ENCODE measurements at places on chromosomes 2 and 18.

DNA sequence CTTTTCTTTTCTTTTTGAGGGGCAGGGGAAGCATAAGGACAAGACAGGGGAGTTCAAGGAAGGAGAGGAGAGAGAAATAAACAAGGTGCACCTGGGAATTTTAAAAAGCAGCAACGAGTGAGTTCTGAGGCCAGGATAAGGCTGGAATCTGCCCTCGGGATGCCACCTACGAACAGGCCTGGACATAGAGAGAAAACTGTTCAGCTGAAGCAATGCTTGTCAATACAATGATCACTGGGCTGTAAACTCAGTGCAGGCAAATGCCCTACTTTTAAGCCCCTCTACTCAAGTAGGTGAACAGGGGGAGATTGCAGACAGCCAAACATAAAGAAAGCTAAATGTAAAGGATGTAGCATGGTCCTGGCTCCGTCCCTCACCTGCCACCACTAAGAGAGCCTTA is 330.5 kb downstream of the ETAA1 start:
- no peak overlapping the region for H3K4me3 ChIP-seq
- H3K36me3 ChIP-seq = no peaks in the 10 kb centered on the region
- H3K4me1 ChIP-seq = no peaks in the 10 kb centered on the region
- H3K27me3 ChIP-seq = no peaks in the 10 kb centered on the region
- no peak overlapping the region for H3K27ac ChIP-seq

DNA sequence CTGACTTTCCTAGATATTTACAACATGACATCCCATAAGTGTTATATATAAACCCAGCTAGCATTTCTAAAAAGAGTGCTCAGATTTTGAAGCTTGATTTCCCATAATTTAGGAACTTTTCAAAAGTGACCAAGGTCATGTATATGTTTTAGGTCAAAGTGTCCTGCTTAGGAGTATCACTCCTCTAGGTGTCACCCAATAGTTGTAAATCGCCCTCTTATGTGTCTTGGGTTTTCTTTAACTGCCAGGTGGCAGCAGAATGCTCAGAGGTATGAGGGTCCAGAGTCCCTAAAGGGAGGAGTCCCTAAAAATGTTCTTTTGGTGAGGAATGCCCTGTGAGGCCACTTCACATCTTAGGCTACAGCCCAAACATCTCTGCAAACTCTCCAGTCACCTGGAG is 358.3 kb downstream of the CELF4 start:
- DNase-seq = no peak
- H3K27me3 ChIP-seq = no peaks in the 10 kb centered on the region
- H3K4me3 ChIP-seq = no peak overlapping the region

DNA sequence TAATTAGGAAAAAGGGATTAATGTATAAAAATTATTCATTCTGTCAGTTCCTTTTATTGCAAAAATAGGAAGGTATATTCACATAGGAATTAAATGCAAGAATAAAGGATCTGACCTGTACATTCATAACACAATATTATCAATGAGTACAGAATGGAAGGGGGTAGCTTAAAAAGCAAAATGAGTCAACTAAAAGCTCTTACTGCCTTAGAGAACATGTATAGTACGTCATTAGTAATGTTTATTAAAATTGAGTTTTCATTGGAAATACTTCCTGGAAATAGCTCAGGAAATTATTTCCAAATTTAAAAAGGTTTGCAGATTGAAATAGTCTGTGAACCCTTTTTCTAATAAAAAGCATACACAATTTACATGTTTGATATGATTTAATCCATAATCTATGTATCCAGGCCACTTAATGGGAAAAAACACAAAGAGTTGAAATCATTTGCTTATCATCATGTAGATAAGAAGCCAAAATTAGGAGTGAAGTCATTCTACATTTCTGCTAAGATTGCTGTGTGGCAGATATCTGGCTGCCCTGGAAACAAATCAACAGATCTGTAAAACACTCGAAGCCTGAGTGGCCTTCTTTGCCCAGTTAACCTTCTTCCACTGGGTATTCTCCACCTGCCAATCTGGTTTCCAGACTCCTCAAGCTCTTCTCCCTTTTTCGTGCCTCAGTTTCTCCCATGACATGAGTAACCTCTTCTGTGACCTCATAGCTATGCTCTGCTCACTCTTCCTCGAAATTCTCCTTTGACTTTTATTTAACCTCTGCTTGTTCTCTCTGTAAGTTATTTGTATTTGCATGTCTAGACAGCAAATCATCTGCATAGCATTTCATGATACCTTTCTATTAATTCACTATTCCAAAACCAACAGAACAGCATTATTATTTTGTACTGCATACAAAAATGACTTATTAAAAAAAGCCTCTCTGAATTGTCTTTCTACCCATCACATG is 181.2 kb upstream of the REV1 start:
- H3K27me3 ChIP-seq = no peaks in the 10 kb centered on the region
- DNase-seq = no peak

GRCh38 chr18:79680100-79680879 is 687 bp downstream of the CTDP1 start:
- H3K4me3 ChIP-seq = peak overlapping the region; percentile 77
- H3K27ac ChIP-seq = peak overlapping the region; percentile 96
- DNase-seq = no peak

DNA sequence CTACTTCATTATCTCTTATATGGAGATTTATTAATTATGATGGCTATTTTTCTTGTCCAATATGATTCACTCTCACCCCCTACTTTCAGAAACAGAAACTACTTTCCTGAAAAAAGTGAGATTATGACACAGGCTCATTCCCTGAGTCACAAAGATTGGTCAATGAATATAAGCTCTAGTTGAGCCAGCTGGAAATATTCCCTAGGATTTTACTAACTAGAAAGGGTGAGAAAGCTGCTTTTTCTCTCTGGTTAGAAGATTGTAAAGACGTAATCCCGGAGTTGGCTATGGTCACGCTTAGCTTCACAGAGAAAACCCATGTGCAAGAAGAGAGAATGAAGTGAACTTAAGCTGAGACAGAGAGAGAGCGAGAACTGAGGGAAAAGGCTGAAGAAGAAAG is 223.7 kb upstream of the SMAD7 start:
- H3K27me3 ChIP-seq = no peaks in the 10 kb centered on the region
- H3K36me3 ChIP-seq = no peaks in the 10 kb centered on the region
- peak overlapping the region; percentile 20 for H3K27ac ChIP-seq
- no peaks in the 10 kb centered on the region for H3K4me1 ChIP-seq
- no peak for DNase-seq

DNA sequence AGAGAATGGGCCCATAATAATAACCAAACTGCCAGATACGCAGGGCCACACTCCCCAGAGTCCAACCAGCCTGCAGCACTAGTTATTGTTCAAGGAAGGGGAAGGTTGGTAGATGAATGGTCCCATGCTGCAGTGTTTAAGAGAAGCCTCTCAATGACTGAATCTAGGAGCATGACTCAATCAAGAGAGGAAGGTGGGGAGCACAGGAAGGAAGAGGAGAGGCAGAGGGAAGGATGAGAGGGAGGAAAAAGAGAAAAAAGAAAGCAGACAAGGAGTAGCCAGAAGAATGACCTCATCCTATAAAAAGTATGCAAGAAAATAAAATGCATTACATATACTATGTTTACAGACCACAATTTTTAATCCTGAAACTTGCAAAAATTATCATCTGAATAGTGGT is 174.5 kb downstream of the TCF4 start:
- H3K27me3 ChIP-seq = no peaks in the 10 kb centered on the region
- no peaks in the 10 kb centered on the region for H3K36me3 ChIP-seq
- no peak for DNase-seq

DNA sequence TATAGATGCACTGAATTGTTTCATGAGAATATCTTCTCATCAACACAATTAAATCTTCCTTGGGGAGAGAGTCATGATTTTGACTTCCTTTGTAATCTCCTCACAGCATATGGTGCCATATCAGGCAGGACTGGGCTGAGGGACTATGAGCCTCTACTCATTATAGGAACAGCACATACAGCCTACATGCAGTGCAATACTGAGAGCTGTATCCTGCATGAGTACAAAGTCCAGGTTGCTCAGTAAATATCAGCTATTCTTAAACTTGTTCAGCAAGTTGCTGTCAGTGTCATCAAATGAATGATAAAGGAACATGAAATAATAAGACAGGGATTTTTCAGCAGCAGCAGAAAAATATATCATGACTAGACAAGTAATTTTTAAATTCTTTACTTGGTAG is 10.8 kb downstream of the DLGAP1 start:
- H3K36me3 ChIP-seq = no peaks in the 10 kb centered on the region
- H3K4me3 ChIP-seq = no peak overlapping the region
- DNase-seq = no peak
- no peaks in the 10 kb centered on the region for H3K27me3 ChIP-seq
- H3K27ac ChIP-seq = no peak overlapping the region

DNA sequence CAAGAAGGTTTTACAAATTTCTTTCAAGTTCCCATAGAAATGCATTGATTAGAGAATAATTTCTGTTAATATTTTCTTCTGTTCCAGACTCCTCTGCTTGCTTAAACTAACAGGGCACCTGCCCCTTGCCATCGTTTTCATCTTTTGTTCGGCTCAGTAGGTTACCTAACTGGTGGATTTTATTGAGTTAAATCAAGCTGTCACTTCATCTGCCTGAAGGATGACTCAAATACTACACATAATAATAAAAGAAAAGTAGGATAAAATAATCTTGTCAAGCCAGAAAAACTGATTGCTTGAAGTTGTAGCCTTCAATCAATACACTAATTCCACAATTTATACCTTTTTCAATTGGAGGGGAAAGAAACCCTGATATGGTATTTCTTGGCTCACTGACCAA is 234.0 kb downstream of the NR4A2 start:
- DNase-seq = no peak
- no peaks in the 10 kb centered on the region for H3K36me3 ChIP-seq
- no peak overlapping the region for H3K27ac ChIP-seq
- H3K27me3 ChIP-seq = no peaks in the 10 kb centered on the region

GRCh38 chr2:109454304-109454703 is 159.5 kb downstream of the SEPTIN10 start:
- peaks cover 6% of the 10 kb centered on the region for H3K4me1 ChIP-seq
- H3K4me3 ChIP-seq = no peak overlapping the region
- H3K36me3 ChIP-seq = peaks cover 8% of the 10 kb centered on the region
- DNase-seq = no peak

GRCh38 chr2:233814056-233814835 is 36.1 kb downstream of the MROH2A start:
- H3K4me3 ChIP-seq = no peak overlapping the region
- no peak for DNase-seq
- no peaks in the 10 kb centered on the region for H3K27me3 ChIP-seq
- H3K36me3 ChIP-seq = no peaks in the 10 kb centered on the region

DNA sequence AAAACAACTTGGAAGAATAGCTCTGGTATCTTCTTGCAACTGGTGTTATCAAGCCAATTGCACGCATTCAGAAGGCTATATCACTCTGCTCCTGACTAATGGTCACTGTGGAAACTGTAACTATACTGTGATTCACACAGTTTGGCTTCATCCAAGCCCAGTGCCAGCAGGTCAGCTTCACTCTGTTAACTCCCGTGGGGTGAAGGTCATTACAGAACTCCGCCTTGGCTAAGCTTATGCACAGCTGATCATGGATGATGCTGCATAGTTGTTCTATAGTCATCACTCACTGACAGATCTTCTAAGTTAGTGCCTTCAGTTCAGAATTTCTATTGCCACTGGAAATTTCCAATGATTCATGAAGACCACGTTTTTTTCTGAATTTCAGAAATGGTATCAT is 497.2 kb upstream of the NETO1 start:
- H3K4me1 ChIP-seq = no peaks in the 10 kb centered on the region
- H3K27me3 ChIP-seq = no peaks in the 10 kb centered on the region
- no peaks in the 10 kb centered on the region for H3K36me3 ChIP-seq
- no peak overlapping the region for H3K27ac ChIP-seq
- H3K4me3 ChIP-seq = no peak overlapping the region
- no peak for DNase-seq

DNA sequence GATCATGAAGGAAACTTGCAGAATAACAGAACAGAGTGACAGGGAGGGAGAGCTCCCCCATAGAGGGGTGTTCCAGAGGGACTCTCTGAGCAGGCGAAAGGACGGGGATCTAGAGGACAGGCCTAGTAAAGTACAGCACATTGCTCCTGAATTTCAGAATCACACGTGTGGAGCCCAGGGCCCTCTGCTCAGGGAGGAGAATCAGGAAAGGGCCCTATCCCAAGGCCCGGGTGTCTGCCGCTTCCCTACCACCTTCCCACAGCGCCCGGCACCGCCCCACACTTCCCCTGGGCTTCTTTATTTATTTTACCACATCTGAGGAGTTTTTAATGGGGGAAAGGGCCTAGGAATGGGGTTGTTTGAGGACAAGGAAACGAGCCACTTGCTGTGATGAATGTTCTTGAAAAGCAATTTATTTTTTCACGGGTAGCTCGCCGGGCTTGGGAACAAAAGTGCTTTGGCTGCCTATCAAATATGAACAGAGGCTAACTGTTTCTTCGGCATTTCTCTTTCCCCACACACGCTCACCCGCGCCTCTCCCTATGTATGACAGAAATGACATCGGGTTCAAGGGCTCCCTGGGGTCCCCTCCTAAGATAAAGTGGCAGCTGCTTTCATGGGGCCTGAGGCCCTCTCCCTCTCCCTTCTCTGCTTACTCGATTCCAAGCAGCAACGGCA is 79.3 kb upstream of the GLI2 start:
- no peaks in the 10 kb centered on the region for H3K36me3 ChIP-seq
- H3K4me1 ChIP-seq = peaks cover 20% of the 10 kb centered on the region
- no peak overlapping the region for H3K4me3 ChIP-seq
- no peaks in the 10 kb centered on the region for H3K27me3 ChIP-seq
- DNase-seq = no peak
- H3K27ac ChIP-seq = no peak overlapping the region

- H3K4me1 ChIP-seq = peaks cover 50% of the 10 kb centered on the region
- H3K4me3 ChIP-seq = no peak overlapping the region
- peak overlapping the region; percentile 71 for H3K27ac ChIP-seq
- DNase-seq = no peak
Measured at GRCh38 chr2:24859968-24860600, 60.0 kb downstream of the ADCY3 start.

DNA sequence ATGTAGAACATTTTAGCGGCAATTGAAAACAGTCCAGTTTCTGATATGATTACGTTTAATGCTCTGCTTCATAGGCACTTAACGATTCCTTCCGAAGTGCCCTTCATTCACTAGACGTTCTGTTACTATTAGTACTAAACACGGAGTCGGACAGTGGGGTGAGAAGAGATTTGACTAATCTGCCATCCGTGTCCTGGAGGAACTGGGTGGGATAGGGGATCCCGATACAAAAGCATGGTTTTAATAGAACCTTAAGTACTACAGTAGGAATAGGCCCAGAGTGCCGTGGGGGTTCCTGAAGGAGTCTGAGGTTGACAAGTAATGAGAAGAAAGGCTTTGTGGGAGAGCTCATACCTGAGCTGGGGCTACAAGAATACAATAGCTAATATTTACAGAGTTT is 631 bp downstream of the MORN2 start:
- no peaks in the 10 kb centered on the region for H3K36me3 ChIP-seq
- H3K27ac ChIP-seq = no peak overlapping the region
- H3K27me3 ChIP-seq = no peaks in the 10 kb centered on the region
- DNase-seq = no peak
- peaks cover 19% of the 10 kb centered on the region for H3K4me1 ChIP-seq

- H3K36me3 ChIP-seq = no peaks in the 10 kb centered on the region
- no peak overlapping the region for H3K4me3 ChIP-seq
- H3K27me3 ChIP-seq = no peaks in the 10 kb centered on the region
Measured at GRCh38 chr2:232568161-232568560, 17.7 kb downstream of the EIF4E2 start.

Data from vagina (tissue), 2 donors.